H1 (cell line): ENCODE measurements at places on chromosomes 4 and X.

GRCh38 chrX:134846042-134846441 is 144.7 kb upstream of the SMIM10 start:
- H3K27me3 ChIP-seq: no peaks in the 10 kb centered on the region
- H3K4me1 ChIP-seq: no peaks in the 10 kb centered on the region
- no peak overlapping the region for H3K4me3 ChIP-seq
- H3K27ac ChIP-seq: no peak overlapping the region

DNA sequence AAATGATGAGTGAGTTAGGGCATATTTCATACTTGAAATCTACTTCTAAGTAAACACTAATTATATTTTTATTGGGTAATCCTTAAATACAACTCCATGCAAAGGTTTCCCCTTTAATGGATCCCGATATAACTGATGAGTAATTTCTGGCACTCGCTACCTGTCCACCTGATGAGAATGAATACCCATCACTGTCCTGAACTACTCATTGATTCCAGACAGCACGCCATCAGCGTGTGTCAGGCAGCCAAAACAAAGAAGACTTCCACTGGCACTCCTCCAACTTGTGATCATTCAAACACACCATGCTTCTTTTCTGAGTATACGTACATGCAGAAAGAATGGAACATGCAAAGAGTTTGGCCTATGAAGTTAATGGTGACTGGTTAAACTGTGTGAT is 69.4 kb downstream of the HCCS start:
- no peak overlapping the region for H3K27ac ChIP-seq
- no peak overlapping the region for H3K4me3 ChIP-seq
- H3K36me3 ChIP-seq: no peaks in the 10 kb centered on the region
- DNase-seq: no peak
- no peaks in the 10 kb centered on the region for H3K27me3 ChIP-seq
- no peaks in the 10 kb centered on the region for H3K4me1 ChIP-seq

- H3K4me3 ChIP-seq: peak overlapping the region; percentile 27
- no peak overlapping the region for H3K27ac ChIP-seq
- no peaks in the 10 kb centered on the region for H3K27me3 ChIP-seq
- DNase-seq: no peak
These were observed 928 bp downstream of the GYG2 start for GRCh38 chrX:2829469-2830246.

DNA sequence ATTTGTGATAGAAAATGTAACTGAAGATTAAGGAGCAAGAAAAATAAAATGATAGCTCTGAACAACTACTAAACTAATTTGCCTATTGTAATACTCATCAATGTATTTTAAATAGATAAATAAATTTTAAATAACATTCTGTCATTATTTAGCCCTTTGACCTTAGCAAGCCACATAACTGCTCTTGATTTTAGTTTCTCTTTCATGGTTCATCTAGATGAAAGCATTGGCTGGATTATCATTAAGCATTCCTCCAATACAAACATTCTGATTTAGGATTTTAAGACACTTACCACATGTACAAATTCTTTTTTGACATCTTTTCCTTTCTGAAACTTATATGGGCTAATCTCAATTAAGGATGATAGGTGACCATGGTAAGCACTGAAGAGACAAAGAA is 8.5 kb downstream of the ETNPPL start:
- H3K36me3 ChIP-seq: no peaks in the 10 kb centered on the region
- H3K27ac ChIP-seq: no peak overlapping the region
- no peaks in the 10 kb centered on the region for H3K27me3 ChIP-seq
- no peak for DNase-seq
- H3K4me3 ChIP-seq: no peak overlapping the region

DNA sequence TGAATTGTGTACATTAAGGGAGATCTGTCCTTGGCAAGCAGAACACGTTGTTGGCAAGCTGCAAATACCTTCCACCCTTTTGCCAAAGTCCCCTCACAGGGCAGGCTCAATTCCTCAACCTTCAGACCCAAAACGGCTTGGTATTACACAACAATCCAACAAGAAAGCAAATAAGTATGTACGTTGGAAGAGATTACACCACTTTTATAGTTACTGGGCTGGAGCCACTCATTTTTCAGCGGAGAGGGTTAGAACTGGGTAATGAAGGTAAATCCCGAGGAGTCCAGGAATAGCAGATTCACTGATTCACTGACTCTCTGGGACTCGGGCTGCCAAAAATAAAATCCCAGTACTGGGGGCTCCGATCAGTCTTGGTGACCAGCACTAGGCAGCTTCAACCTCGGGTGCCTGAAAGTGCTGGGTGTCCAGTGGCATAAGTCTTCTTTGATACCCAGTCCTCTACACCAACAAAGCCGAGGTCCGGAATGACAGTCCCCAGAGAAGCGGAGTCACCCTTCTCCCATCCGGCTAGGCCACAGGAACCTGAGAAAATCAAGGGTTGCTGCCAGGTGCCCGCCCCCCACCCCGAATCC is 587 bp downstream of the TIMM8A start:
- H3K4me3 ChIP-seq: peak overlapping the region; percentile 88
- H3K36me3 ChIP-seq: peaks cover 12% of the 10 kb centered on the region; the same call in 1 of the 2 replicates
- H3K4me1 ChIP-seq: no peaks in the 10 kb centered on the region

DNA sequence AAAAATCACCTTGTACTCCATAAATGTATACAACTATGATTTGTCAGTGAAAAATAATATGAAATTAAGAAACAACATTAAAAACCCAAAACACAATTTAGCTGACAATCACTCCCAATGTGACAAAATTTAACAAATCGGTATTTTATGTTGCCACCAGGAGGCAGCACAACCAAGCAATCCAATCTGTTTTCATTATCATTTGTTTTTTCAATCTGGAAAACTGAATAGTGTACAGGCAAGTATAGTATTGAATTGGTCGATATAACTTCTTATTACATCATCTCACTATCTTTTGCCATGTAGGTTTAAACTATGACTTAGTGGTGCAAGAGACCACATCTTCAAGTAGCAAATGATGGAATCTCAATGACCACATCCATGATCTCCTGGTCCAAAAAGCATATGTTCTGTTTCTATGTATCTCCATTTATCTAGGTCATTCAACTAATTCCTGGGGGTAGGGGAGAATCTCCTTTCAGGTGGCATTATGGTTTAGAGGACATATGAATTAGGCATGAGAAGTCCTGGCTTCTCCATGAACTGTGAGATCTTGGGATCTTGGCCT is 112.9 kb upstream of the AGA start:
- peak; percentile 50 for DNase-seq
- no peaks in the 10 kb centered on the region for H3K27me3 ChIP-seq
- H3K36me3 ChIP-seq: no peaks in the 10 kb centered on the region
- peaks cover 3% of the 10 kb centered on the region; the same call in 1 of the 2 replicates for H3K4me1 ChIP-seq
- H3K27ac ChIP-seq: no peak overlapping the region

- DNase-seq: no peak
- no peaks in the 10 kb centered on the region for H3K4me1 ChIP-seq
- peak overlapping the region; percentile 33; the same call in 1 of the 2 replicates for H3K4me3 ChIP-seq
- no peaks in the 10 kb centered on the region for H3K27me3 ChIP-seq
These were observed 613 bp upstream of the TMEM47 start for GRCh38 chrX:34657726-34658070.

GRCh38 chrX:104430072-104430741 is 135.8 kb upstream of the IL1RAPL2 start:
- H3K4me1 ChIP-seq: no peaks in the 10 kb centered on the region
- no peaks in the 10 kb centered on the region for H3K27me3 ChIP-seq
- no peak for DNase-seq
- H3K27ac ChIP-seq: no peak overlapping the region
